Vagina (tissue), 2 donors: ENCODE measurements at places on chromosomes 3 and 15. TPM values are rescaled to one million over a fixed set of nuclear protein-coding genes. Genes with fewer than 3 reads are reported as not detected.

KIF15 gene
- total RNA-seq, result 2.2 TPM

MTMR10 gene
- total RNA-seq, result 29.2 TPM

ACKR4 gene
- total RNA-seq, result not detected

DTWD1 gene
- 13.3 TPM for total RNA-seq

OSTN gene
- not detected for total RNA-seq

SYNPR gene
- total RNA-seq, result not detected

SGO1 gene
- total RNA-seq, result 10.8 TPM

UNC45A gene
- 62.1 TPM for total RNA-seq

C3orf49 gene
- not detected for total RNA-seq

ZNF385D gene
- total RNA-seq, result 13.5 TPM

HYAL1 gene
- total RNA-seq, result 17.7 TPM

DOCK3 gene
- 0.98 TPM for total RNA-seq

SLC22A13 gene
- total RNA-seq, result not detected

COPS2 gene
- total RNA-seq, result 45.2 TPM

THUMPD3 gene
- 25.5 TPM for total RNA-seq

ISL2 gene
- 2.0 TPM for total RNA-seq

PLEKHO2 gene
- total RNA-seq, result 34.9 TPM

IL5RA gene
- total RNA-seq, result not detected

MESD gene
- 17.9 TPM for total RNA-seq

CTXN2 gene
- not detected for total RNA-seq

SH2D7 gene
- total RNA-seq, result not detected

PARP9 gene
- total RNA-seq, result 19.4 TPM

SLC9C1 gene
- total RNA-seq, result not detected

ZNF717 gene
- 13.0 TPM for total RNA-seq

GPR156 gene
- not detected for total RNA-seq

MRPL46 gene
- total RNA-seq, result 17.4 TPM

FETUB gene
- total RNA-seq, result 3.7 TPM

CP gene
- total RNA-seq, result 26.3 TPM

DUOXA2 gene
- total RNA-seq, result 1.5 TPM

LSMEM2 gene
- not detected for total RNA-seq

CX3CR1 gene
- total RNA-seq, result not detected

C3orf52 gene
- 8.1 TPM for total RNA-seq

SLC51B gene
- total RNA-seq, result not detected

CAPN3 gene
- total RNA-seq, result 18.4 TPM

FBN1 gene
- total RNA-seq, result 102 TPM

VPS13C gene
- total RNA-seq, result 52.5 TPM

CLSTN2 gene
- 16.0 TPM for total RNA-seq

GTF2E1 gene
- total RNA-seq, result 9.1 TPM

SERPINI2 gene
- total RNA-seq, result not detected
